SIG-M5 (cell line): ENCODE measurements at places on chromosomes 5 and 9.

- no peak for DNase-seq
These were observed 12.8 kb upstream of the TRMT10B start for GRCh38 chr9:37740631-37741328.

DNA sequence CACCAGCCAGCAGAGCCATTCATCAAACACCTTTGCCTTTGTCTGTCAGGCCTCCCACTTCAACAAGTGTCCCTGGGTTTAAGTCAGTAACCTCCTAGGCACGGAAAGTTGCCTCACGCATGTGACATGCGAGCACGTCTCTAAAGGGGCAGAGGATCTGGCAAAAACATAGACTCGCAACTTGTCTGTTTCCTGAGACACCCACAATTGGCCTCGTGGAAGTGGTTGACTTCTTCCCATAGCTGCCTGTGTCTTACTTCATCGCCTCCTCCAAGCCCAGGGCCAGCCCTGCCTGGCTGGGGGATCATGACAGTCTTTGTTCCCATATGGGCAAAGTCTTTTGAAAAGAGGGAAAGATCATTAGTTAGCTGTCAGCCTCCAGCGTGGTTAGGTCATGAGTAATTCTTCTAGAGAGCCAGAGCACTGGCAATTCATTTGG, 35.5 kb upstream of the GLRX start:
- DNase-seq, result no peak

GRCh38 chr5:154642499-154643245, 112.5 kb upstream of the LARP1 start:
- DNase-seq, result no peak

GRCh38 chr5:10894445-10895054, 133.5 kb upstream of the DAP start:
- DNase-seq, result no peak

DNA sequence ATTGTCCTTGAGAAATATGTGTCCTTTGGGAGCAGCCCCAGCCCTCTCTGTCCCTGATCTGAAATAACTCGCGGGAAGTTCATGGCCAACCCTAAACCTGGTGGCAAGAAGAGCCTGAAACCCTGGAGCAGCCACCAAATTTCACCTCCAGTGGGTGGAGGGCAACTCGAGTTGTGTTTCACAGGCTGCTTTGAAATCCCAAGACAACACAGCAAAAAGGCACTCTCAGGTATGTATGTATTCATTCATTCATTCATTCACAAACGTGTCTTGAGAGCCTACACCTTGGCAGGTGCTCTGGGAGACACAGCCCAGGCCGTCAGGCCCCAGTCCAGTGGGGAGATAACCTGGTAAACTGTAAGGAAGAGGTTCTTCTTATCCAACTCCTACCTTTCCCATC, 35.7 kb upstream of the ALDH1B1 start:
- DNase-seq, result no peak

DNA sequence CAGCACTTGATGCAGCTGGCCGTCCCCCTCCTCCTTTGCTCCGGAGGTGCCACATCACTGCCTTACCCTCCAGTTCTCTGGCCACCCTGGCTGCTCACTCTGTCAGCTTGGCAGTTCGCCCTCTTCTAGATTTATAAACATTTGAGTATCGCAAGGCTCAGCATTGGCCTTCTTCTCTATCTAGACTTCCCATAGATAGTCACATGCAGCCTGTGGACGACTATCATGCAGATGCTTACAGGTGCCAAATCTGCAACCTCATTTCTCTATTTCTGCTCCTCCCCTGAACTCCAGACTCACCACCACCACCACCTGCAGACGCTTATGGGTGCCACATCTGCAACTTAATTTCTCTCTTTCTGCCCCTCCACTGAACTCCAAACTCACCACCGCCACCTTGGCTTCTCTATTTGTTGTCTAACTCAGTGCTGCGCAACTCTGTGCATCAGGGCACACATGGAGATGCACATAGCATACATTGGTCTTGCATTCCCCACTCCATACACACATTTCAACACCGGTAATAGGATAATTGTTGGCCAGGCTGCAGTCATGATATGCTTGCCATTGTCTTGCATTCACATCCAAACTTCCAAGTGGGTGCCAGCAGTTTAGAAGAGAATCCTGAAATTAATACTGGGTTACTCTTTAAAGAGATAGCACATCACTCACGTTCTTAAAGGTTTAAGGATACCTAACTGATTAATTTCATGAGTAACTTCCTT, 1.9 kb upstream of the DAP start:
- DNase-seq, result no peak

GRCh38 chr9:32398207-32398606, 13.8 kb downstream of the ACO1 start:
- DNase-seq, result no peak

GRCh38 chr9:77374266-77374665, 196.9 kb downstream of the VPS13A start:
- no peak for DNase-seq

- DNase-seq, result no peak
These were observed 14.8 kb downstream of the ACO1 start for GRCh38 chr9:32399110-32399815.

DNA sequence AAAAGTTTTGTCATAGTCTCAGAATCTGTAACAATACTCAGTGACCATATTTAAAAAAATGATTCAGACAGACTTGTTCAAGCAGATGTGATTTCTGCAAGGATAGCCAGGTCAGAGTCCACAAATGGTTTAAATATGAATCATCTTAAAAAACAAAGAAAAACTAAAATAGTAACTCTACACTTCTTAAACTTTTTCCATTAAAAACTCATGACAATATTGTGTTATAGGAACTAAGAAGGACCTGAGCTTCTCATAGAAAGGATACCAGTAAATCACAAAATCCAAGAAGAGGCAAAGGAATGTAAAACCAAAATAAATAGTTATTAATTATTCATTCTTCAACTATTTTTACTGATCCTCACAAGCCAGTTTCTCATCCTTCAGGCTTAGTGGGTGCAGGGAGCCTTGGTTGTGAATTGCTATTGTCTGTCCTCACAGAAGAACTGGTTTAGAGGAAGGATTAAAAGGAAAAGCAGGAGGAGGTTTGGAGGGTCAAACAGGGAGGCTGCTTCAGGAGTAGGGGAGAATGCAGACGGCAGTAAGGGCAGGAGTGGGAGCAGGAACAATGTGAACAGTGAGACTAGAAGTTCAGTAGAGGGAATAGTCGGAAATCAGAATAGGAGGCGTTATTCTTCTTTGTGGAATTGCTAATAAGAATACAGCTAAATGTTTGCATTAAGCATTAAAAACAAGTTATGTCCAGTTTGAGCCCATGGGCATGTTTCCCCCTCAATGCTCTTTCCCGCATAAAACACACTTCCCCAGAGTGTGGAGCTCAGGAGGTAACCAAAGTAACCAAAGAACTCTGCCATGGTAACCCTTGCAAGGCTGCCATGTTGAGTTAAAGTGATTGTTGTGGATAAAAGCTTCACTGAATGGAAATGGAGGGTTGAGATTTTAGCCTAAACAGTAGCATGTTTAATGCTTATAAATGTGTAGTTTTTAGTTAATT, 110.7 kb downstream of the CCDC192 start:
- DNase-seq, result no peak

DNA sequence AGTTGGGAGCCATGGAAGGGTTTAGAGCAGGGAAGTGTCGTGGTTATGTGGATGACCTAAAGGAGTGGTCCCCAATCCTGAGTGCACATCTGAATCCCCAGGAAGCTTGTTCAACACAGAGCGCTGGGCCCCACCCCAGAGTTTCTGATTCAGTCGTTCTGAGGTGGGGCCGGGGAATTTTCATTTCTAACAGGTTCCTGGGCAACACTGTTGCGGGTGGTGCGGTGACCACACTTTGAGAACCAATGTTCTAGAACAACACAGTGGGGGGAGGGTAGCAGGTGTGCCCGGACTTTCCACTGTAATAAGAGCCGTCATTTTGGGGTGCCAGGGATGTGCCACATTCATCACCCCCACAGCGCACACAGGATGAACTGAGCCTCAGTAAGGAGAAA, 39.3 kb downstream of the DUSP1 start:
- DNase-seq, result no peak

DNA sequence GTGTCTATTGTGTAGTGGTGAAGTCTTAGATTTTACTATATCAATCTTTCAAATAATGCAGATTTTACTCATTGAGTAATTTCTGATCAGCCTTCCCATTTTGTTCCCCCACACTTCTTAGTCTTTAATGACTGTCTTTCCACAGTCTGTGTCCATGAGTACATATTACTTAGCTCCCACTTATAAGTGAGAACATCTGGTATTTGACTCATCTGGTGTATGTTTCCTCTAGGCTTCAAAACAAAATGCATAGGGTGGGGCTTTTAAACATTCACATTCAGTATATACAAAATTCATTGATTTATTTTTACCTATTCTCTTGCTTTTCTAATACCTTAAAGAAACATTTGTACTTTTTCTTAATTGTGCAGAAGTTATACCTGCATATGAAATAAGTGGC, 513.0 kb downstream of the MTRR start:
- DNase-seq, result no peak

GRCh38 chr5:10977011-10977410, 216.0 kb upstream of the DAP start:
- no peak for DNase-seq

DNA sequence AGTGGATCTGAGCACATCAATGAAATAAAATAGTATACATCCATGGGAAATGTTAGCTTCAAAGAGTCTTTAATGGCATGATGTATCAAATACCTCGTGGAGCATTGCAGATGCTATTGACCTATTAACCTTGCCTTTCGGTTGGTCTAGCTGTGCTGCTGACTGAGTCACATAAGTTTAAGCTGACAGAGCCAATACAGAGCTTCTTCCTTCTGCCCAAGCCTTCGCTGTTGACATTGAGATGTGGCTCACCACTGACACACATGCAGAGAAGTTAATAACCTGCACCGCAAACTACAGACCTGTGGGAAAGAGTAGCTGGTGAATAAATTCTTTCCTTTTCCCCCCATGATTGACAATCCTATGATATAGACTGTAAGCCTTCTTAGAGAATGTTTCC, 78.2 kb downstream of the LURAP1L start:
- DNase-seq, result no peak

DNA sequence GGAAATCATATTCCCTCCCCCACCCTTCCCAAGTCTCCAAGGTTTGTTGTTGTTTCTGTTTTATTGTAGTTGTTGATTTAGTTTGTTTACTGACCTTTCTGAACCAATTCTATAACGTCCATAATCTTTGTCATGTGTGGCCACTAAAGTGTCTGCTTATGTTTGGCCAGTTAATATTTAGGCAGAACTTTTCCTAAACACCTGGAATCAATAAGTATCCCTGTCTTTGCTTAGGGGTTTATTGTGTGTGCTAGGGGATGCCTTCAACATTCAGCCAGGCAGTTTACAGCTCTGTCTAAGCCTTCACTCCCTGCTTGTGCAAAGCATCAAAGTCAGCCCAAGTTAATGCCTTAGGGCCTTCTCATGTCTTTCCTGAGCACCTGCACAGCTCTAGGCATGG, 16.9 kb upstream of the LECT2 start:
- no peak for DNase-seq

- DNase-seq, result no peak
These were observed 26.6 kb downstream of the SMARCA2 start for GRCh38 chr9:2041736-2042135.

DNA sequence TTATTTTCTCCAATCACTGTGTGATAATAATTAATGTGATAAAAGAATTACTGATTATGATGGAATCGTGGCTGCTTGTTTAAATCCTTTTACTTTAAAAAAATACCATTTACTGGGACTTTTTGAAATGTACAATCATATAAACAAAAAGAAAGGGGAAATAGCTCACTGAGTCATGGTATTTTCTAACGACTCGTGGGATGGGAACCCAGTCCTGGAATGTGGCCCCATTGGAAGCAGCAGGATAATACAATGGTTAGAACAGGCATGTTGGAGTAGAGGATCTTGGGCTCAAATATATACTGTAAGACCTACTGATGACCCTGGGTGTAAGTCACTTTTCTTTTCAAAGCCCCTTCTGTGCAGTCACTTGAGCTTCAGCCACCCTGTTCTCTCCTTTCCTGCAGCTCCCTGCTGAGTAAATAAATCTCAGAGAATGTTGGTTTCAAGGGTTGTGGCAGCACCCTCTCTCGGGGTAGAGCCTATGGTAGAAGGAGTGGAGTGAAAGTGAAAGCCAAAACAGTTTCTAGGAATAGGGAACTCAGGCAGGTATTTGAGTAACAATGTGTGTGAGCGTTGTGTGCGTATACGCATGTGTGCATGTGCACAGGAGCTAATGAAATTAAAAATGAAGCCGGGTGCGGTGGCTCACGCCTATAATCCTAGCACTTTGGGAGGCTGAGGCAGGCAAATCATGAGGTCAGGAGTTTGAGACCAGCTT, 40.8 kb upstream of the LARP1 start:
- DNase-seq, result no peak

- DNase-seq, result no peak
These were observed 6.8 kb upstream of the SLC2A6 start for GRCh38 chr9:133485531-133486260.

DNA sequence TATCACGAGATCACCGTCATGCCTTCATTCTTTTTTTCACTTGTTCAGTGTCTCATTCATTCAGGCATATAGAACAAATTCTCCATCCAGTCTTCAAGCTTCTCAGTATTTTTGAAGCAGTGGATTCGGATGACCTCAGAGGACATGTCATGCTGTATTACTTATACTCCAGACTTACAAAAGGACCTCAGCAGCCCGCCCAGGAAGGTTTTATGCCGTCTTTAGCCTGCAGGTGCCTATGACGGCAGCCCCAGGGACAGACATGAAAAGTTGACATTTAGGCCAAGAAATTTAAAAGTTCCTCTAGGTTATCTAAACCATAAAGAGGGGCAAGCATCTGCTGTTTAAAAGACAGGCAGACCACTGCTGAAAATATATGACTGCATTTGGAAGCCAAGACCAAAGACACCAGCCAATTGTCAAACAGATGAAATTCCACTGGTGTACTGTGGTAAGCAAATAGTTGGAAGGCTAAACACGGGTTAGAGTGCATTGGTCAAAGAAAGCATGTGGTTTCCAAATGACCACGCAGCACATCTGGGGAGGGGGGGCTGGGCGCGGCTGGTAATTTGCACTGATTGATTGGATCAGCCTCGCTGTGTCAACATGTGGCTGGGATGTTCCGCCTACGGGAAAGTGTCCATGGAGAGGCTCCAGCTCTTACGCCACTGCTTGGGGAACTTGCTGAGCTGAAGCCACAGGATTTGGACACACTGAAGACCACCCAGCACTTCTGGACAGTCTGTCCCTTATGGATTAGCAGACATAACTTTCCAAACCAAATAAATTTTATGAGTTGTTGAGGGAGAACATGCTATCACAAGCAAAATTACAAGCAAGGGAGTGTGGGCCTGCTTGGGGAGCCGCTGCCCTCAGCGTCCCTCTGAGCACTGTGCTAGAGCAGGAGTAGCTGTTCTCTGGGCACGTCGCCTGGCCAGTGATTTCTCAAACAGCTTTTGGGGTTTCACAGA, 173.6 kb downstream of the FANCC start:
- no peak for DNase-seq

- no peak for DNase-seq
These were observed 627.1 kb downstream of the PDE4D start for GRCh38 chr5:59266410-59266809.

- DNase-seq, result no peak
These were observed 845.9 kb downstream of the CDH9 start for GRCh38 chr5:26192486-26192885.
